NCI-H1105 treated with DMSO at 0.1 percent for 48 hours (cell line): ENCODE measurements at places on chromosomes 1 and 21.

GRCh38 chr1:198175423-198176170 lies 18.8 kb downstream of the NEK7 start:
- DNase-seq: no peak

DNA sequence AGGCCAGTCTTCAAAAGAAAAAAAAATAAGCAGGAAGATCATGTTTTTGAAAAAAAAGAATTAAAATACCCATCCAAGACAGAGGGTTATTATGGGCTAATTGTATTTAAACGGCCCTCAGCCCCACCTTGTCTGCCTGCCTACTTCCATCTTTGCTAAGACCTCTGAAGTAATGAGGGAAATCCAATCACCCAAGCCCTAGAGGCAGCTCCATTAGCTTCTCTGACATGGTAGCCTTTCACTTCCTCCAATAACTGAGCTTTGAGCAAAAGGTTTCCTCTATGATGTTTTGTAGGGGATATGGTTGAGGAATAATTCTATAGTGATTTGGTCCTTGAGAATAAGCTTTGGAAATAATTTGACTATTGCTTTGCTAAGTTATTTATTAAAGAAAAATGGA lies 178.2 kb upstream of the SGIP1 start:
- no peak for DNase-seq

GRCh38 chr1:99820546-99820945 lies 29.6 kb upstream of the AGL start:
- DNase-seq: no peak

DNA sequence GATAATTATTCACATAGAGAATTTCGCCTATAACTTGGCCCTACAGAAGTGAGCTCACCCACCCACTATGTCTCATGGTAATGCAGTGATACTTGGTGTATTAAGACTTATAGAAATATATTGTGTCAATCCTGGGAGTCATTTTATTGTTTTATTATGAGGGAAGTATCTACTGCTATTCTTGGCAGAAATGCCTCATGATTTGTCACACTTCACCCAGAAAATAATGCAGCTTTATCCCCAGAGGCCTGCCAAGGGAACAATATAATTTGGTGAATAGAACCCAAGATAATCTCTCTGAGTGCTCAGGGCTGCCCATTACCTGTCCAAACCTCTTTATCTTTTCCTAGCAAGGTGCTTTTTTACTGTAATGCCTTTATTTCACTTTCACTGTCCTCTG lies 98.0 kb downstream of the ZP4 start:
- DNase-seq: no peak

DNA sequence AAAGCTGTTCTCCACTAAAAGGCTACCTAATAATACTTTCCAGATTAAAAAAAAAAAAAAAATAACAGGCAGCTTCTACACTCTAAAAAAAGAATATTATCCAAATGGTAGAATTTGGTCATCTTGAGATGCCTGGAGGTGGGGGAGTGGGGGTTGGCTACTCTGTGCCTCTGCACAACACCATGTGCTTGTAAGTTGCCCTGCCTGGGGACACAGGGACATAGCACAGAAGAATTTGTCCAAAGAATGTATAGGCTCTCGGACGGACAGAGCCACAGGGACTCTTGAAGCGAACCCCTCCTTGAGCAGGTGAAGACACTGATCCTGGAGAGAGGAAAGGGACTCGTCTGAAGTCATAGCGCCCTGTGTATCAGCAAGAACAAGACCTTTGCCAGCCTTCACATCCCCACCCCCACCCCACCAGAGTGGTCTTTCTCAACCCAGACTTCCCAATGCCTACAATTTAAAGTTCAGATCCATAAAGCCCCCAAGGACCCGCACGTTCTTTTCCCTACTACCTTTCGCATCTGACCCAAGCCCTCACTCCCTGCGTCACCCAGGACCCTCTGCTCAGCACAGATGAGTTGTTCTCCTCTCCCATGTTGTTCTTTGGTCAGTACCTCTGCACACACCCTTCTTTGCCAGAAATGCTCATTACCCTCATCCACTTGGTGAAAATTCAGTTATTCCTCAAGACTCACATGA lies 72.6 kb downstream of the LGR6 start:
- DNase-seq: no peak

GRCh38 chr1:200895443-200895789 lies 716 bp downstream of the INAVA start:
- no peak for DNase-seq

DNA sequence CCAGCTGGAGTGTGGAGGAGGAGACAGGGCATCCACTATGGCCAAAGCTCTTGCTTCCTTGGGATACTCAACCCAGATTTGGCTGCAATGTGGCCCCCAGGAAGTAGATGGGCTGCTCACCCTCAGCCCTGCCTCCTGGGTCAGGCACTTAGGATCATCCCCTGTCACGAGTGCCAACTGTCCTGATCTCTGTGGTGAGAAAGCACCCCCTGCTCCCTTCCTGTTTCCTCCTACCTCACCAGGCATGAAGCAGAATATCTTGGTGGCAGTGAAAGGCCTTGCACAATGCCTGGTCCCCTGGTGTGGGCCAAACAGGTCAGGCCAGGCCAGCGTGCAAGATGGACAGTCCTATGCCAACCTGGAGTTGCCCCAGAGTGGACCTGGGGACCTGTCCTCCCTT lies 211.7 kb downstream of the GRIK3 start:
- no peak for DNase-seq

- DNase-seq: no peak
These were observed 256.7 kb downstream of the KIF26B start for GRCh38 chr1:245411245-245412036.

DNA sequence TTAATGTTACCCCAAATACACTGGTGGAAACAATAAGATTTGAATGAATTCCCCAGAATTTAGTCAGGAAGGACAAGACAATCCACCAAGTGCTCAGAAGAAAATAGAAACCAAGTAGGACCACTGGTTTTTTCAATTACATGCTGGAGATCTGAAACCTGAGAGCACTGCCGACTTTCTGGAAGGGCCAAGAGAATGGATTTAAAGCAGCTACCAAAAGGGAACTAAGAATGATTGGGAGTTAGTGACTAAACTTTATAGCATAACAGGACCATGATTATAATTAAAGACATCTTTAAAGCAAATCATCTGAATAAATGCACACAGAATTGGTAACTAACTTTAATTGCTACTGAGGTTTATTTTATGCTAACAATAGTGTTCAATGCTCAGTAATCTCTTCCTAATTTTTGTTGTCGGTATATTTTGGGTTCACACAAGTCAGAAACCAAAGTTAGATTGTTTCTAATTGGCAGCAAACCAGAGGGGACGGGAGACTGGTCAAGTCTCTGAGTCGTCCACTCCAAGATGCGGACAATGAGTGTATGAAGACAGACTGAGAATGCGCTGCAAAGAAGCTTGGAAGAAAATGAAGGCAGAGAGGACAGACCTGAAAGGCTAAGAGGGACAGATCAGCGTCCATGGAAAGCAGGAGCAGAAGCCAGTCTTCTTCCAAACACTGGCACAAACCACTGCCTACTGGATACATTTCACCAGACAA lies 2.3 kb upstream of the RGS13 start:
- no peak for DNase-seq

DNA sequence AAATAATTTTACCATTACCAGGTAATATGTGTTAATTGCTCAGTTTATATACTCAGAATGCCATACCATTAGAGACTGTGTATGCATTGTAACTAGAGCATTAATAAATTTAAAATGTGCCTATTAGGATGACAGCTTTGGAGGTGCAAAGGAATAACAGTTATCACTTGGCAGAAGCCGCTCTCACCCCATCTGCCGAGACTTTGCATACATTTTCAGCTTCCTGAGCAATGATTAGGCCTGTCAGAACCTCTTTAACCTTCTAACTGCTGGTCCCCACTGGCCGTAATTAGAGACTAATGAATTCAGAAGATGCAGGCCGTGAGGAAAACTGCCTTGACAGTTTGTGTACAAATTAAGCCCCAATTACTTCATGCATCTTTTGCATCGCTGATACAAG lies 158.0 kb upstream of the PROX1 start:
- peak; percentile 24 for DNase-seq

- no peak for DNase-seq
These were observed 50.0 kb downstream of the HHAT start for GRCh38 chr1:210378736-210379135.

DNA sequence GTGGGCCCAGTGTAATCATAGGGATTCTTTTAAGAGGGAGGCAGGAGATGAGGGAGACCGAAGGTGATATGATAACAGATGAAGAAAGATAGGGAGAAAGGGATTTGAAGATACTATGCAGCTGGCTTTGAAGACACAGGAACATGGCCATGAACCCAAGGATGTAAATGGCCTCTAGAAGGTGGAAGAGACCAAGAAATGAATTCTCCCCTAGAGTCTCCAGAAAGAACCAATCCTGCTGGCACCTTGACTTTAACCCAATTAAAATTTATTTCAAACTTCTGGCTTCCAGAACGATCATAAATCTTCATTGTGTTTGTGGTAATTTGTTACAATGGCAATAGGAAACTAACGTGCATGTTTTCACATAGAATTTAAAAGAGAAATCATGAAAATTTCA lies 95.0 kb upstream of the GORAB start:
- DNase-seq: no peak

DNA sequence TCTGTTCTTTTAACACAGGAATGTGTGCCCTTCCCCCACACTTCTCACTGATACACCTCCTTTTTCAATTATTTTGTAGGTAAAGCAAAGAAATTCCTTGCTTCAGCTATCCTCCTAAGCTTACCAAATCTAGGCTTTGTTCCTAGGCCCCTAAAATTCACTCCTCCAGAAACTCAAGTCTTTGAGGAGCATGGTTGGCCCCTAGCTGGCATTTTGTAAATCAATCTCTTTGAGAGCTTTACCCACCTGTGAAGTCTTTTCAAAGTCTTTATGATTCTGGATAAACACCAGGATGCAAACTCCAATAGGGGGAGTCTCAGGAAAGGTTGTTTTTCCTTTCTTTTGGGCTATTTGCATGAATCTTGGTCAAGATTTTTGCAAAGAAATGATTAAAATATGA lies 82.9 kb upstream of the ZNF644 start:
- DNase-seq: no peak

DNA sequence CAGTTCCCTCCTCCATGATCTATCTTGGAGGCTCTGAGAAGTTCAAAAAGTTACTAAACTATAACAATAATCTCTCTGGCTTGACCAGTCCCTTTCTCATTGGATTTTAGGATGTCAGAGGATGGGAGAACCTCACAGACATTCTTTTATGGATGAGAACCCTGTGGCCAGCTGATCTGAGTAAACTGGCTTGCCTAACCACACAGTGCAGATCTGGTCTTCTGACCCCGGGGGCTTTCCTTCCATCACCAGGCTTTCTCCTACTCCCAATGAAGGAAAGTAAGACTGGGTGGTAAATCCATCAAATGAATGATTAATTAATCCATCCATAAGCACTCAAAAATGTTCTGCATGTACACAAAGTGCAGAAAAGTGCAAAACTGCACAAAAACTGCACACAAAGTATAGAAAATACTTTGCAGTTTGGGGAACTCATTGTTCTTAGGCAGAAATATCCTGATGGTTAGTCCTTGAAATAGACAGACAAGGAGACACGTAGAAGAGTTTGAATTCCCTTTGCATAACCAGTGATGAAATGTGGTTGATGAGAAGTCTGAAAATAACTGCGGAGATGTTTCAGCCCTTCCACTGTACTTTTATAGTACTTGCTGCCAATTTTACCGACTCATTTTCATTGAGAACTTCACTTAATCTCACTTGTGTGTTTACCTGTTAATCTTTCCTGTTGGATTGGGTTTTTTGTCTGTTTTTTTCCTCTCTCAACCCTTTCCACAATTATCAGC lies 2.5 kb upstream of the F3 start:
- no peak for DNase-seq

DNA sequence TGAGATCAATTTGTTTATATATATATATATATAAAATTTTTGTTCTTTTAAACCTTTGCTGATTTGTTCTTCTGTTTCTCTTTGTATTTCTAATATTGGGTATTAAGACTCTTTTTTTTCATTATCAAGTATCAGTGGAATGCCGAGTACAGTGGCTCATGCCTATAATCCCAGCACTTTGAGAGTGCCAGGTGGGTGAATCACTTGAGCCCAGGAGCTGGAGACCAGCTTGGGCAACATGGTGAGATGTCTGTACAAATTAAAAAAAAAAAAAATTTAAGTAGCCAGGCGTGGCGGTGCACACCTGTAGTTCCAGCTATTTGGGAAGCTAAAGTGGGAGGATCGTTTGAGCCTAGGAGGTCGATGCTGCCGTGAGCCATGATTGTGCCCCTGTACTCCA lies 67.1 kb downstream of the MAST2 start:
- no peak for DNase-seq

GRCh38 chr1:219514728-219515127 lies 98.2 kb downstream of the ZC3H11B start:
- no peak for DNase-seq

- DNase-seq: no peak
These were observed 61.9 kb downstream of the CRP start for GRCh38 chr1:159652506-159652905.

- no peak for DNase-seq
These were observed 393.4 kb downstream of the KCNT2 start for GRCh38 chr1:196214866-196215265.

DNA sequence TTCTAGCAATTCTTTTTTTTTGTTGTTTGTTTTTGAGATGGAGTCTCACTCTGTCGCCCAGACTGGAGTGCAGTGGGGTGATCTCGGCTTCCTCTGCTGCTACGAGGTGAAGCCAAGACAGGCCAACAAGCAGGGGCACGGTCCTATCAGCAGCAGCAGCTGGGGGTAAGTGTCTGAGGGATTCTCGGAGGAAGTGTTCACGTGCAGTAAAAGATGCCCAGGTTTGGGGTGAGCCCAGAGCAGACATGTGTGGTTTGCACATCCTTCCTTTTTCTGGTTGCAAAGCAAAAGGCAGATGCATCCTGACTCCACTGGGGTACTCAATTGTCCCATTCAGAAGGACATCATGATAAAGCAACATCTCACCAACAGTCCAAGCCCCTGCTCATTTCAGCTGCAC lies 27.7 kb downstream of the PIGP start:
- no peak for DNase-seq

DNA sequence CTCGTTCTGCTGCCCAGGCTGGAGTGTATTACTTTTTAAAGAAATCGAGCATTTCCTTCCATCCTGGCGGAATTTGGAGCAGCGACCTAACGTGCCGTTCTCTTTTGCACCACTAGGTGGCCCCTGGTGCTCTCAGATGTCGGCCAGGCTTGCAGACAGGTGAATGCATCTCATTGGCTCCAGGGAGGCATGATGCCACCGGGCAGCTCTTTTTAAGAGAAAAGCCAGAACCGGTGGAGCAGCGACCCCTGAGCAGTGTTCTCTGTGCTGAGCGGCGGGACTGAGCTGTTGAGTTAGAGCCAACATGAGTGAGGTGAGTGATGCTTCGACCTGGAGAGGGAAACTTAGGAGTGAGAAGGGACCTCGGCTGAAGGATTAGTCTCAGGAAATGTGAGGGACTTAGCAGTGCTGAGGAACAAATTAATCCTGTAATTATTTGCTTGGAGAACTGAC lies at the start of gene PCP4:
Gene PCP4 (plus strand): TSS at position 241 of the 453 bp plus-strand sequence. CDS start 64 bp downstream, at position 305.
- peak; percentile 94 for DNase-seq

GRCh38 chr1:198234520-198235251 lies 77.9 kb downstream of the NEK7 start:
- no peak for DNase-seq
